ENCODE measurements at places on chromosomes 12 and 14.

GRCh38 chr14:55323910-55324309, 52.7 kb downstream of the FBXO34 start:
- H3K36me3 ChIP-seq, result no peaks in the 10 kb centered on the region
- H3K4me1 ChIP-seq, result no peaks in the 10 kb centered on the region
- H3K4me3 ChIP-seq, result no peak overlapping the region
- H3K27me3 ChIP-seq, result no peaks in the 10 kb centered on the region
- no peak for DNase-seq

GRCh38 chr12:11941606-11942337, 129.0 kb upstream of the BCL2L14 start:
- H3K36me3 ChIP-seq, result no peaks in the 10 kb centered on the region
- H3K4me1 ChIP-seq, result no peaks in the 10 kb centered on the region
- no peak overlapping the region for H3K27ac ChIP-seq
- no peak for DNase-seq
- H3K4me3 ChIP-seq, result no peak overlapping the region

- no peak for DNase-seq
- H3K27me3 ChIP-seq, result no peaks in the 10 kb centered on the region
- no peak overlapping the region for H3K4me3 ChIP-seq
- no peaks in the 10 kb centered on the region for H3K36me3 ChIP-seq
- H3K4me1 ChIP-seq, result no peaks in the 10 kb centered on the region
Measured at GRCh38 chr14:73055251-73055650, 3.1 kb upstream of the RBM25 start.

DNA sequence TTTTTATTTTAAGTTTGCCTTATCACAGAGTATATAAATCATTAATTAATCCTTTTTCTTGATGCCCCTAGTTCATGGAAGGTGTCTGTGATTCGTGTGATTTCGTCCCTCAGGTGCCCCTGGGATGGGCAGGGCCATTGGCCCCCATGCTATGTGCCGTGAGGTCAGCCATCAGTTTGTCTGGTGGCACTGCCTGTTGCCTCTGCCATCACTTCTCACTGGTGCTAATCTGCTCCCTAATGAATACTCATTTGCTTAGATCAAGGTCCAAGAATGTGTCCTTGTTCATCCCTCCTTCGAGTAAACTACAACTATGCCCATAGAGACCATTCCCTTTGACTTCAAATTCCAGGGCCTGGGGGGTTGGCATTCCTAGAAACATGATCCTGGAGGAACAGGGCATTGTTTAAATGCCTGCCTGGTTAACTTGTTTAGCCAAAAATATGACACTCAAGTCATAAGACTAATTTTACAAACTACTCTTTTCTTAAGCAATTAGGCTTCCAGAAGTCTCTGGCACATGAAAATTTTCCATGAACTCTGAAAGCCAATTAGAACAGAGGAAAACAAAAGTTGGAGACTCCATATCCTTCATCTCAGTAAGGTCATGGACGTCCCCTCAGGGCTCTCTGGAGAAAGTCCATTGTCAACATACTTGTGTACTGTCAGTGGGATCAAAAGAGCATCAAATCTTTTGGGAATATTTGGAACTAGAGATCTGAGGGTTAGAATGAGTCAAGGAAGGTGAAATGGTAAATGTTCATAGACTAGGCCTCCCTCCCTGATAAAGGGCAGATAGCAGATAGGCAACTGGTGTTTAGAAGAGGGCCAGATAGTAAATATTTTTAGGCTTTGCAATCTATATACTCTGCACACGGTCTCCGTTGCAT, 90.9 kb upstream of the PLXNC1 start:
- no peak overlapping the region for H3K4me3 ChIP-seq
- H3K27me3 ChIP-seq, result no peaks in the 10 kb centered on the region
- H3K27ac ChIP-seq, result no peak overlapping the region
- DNase-seq, result peak; percentile 81

DNA sequence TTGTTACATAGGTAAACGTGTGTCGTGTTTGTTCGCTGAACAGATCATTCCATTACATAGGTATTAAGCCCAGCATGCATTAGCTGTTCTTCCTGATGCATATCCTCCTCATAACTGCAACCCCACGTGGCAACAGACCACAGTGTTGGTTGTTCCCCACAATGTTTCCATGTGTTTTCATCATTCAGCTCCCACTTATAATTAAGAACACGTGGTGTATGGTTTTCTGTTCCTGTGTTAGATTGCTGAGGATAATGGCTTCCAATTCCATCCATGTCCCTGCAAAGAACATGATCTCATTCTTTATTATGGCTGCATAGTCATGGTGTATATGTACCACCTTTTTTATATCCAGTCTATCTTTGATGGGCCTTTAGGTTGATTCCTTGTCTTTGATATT, 1071.1 kb downstream of the SLC16A7 start:
- no peak overlapping the region for H3K4me3 ChIP-seq
- H3K27ac ChIP-seq, result no peak overlapping the region
- H3K27me3 ChIP-seq, result no peaks in the 10 kb centered on the region
- H3K36me3 ChIP-seq, result no peaks in the 10 kb centered on the region
- DNase-seq, result no peak

GRCh38 chr12:851343-851742, 98.2 kb downstream of the RAD52 start:
- no peak overlapping the region for H3K27ac ChIP-seq
- no peaks in the 10 kb centered on the region for H3K4me1 ChIP-seq
- no peak for DNase-seq
- H3K27me3 ChIP-seq, result no peaks in the 10 kb centered on the region

DNA sequence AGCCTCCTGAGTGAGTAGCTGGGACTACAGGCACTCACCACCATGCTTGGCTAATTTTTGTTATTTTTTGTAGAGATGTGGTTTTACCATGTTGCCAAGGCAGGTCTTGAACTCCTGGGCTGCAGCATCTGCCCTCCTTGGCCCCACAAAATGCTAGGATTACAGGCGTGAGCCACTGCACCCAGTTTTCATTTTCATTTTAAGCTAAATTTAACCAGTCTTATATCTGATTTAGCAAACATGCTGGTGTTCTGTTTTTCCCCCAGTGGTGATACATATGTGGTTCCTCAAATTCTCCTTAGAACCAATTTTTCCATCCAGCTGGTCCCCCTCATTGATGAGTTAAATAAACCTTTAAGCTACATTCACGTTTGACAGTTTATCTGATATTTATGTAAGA, 43.8 kb upstream of the BICD1 start:
- H3K4me1 ChIP-seq, result no peaks in the 10 kb centered on the region
- no peak overlapping the region for H3K4me3 ChIP-seq
- no peaks in the 10 kb centered on the region for H3K36me3 ChIP-seq

DNA sequence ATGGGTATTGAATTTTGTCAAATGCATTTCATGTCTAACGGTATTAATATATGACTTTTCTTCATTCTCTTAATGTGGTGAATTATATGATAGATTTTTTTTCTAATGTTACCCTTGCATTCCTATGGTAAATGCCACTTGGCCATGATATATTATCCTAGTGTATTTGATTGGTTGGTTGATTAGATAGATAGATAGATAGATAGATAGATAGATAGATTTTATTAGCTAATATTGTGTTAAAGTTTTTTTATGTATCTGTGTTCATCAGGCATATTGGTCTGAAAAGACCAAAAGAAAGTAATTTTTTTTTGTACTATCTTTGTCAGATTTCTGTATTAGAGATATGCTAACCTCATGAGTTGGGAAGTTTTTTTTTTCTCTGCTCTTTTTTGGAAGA, 124.6 kb downstream of the TGFB3 start:
- no peaks in the 10 kb centered on the region for H3K36me3 ChIP-seq
- no peak for DNase-seq
- no peaks in the 10 kb centered on the region for H3K27me3 ChIP-seq
- H3K4me1 ChIP-seq, result peaks cover 3% of the 10 kb centered on the region
- no peak overlapping the region for H3K4me3 ChIP-seq
